ENCODE measurements at places on chromosomes 4 and X.

DNA sequence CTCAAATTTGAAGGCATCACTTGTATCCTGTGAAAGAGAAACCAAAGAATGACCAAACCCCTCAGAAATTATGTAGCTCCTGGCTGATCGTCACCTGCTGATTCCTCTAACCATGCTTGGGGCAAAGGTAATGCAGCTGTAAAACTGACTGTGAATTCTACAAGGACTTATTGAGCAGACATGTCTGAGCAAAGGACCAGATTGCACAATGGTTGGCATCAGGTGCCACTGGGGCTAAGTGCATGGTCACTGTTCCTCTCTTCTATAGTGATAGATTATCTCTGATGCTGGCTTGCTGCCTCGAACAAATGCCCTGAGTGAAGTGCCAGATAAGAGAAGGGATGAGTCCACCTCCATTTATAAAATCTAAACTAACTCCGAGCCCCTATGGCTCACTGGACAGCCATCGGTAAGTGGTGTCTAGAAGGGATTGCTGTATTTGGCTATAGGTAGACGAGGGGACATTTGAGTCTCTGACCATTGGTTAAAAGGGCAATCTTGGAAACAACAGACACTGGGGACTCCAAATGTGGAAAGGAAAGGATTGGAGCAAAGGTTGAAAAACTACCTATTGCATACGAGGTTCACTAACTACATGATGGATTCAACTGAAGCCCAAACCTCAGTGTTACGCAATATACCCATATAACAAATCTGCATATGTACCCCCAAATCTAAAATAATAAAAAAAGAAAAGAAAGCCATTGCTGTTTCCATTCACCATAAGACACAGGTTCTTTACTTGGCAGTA, 110.7 kb upstream of the IGSF1 start:
- DNase-seq, result no peak

GRCh38 chr4:125464146-125464545, 149.4 kb downstream of the FAT4 start:
- DNase-seq, result no peak

DNA sequence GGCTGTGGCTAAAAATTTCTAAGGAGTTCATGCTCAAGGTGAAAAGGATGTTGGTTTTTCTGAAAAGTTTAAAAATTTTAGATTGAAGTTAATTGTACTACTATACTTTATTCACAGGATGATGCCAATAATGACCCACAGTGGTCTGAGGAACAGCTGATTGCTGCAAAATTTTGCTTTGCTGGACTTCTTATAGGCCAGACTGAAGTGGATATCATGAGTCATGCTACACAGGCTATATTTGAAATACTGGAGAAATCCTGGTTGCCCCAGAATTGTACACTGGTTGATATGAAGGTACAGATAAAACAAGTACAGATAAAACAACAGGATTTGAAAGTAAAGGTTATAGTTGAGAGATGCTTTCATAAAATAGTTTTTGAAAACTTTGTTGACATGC, 12.2 kb downstream of the PAICS start:
- DNase-seq, result no peak

DNA sequence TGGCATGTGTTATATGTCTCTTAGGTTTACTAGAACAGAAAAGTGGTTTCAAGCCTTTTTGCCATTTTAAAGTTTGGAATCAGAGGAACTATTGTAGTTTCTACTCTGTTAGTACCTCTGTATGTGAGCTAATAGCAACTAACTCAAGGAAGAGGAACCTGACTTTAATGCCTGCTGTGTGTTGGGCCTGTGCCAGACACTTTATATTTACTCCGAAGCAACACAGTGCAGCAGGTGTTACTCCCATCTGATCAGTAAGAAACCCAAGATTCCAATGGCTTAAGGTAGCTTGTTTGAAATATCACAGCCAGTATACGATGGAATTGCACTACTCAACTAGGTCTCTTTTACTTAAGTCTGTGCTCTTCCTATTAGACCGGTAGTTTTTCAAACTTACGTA, 79.2 kb downstream of the USP9X start:
- no peak for DNase-seq

DNA sequence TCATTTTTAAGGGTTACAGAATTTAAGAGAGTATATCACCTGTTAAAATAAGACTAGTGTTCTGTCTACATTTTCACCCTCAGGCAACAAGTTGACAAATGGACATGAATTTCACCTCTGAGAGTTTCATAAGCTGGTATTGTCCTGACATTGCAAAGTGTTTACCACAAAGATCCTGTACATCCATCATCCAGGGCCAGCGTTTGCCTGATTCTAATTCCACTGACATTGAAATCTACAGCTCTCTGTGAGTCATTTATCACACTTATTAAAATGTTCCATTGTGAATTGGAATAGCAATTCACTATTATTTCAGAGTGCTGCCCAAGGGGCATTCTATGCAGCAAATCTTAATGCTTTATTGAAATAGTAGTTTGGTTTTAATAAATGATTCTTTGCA, 1499.4 kb upstream of the PCDH7 start:
- DNase-seq, result no peak

DNA sequence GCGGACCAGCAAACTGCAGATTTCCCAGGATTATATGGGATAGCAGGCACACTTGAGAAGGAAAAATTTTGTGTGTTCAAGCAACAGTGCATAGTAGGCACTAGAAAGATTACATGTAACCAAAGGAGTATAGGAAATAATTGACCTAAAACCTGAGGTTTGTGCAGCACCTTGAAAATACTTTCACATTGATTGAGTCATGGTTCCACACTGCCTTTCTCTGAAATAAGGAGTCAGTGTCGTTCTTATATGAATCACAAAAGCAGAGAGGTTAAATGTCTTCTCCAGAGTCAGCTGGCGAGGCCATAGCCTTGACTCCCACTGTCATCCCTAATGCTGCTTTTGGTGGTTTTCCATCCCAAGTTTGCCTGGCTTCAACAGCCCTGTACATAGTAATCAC, 138.9 kb downstream of the SOWAHB start:
- DNase-seq, result no peak

DNA sequence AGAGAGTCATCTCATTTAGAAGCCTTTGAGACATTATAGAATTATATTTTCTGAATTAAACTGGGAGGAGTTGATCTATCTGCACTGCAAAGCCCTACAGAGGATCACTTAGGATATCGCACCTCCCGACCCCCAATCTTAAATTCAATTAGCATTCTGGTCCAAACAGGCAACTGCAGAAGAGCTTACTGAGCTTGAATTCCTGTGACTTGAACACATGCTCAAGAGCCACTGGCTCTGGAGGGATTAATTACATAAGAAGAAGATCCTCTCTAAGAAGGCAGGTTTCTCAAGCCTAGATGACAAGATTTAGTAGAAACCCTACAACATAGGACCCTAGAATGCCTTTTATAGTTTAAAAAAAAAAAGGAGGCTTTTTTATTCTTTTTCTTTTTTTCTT, 548.9 kb downstream of the ARAP2 start:
- DNase-seq, result no peak

DNA sequence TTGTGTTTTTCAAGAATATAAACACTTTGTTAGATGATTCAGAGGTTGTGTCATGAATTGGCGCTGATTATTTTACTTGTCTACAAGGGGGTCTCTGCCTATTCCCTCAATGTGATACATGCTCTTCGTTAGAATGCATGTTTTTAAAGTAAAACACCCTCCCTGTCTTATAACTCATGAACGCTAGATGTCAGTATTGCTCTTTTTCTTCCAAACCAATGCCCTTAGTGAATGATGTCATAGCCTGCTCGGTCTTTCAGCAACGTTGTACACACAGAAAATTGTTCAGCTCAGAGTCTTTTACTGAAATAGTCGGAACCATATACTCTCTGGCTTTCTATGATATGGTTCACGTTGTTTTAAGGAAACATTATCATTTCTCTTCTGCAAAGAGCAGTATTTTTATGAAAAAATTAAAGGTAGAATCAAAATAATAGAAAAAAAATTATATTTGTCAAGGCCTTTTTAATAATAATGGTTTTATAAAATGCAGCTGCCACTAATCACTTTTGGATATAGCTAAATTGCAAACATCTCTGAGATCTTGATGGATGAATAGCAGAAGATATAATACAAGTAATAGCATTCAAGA, 292.9 kb downstream of the TLL1 start:
- no peak for DNase-seq

GRCh38 chrX:50853399-50853798, 39.4 kb upstream of the SHROOM4 start:
- DNase-seq, result no peak

DNA sequence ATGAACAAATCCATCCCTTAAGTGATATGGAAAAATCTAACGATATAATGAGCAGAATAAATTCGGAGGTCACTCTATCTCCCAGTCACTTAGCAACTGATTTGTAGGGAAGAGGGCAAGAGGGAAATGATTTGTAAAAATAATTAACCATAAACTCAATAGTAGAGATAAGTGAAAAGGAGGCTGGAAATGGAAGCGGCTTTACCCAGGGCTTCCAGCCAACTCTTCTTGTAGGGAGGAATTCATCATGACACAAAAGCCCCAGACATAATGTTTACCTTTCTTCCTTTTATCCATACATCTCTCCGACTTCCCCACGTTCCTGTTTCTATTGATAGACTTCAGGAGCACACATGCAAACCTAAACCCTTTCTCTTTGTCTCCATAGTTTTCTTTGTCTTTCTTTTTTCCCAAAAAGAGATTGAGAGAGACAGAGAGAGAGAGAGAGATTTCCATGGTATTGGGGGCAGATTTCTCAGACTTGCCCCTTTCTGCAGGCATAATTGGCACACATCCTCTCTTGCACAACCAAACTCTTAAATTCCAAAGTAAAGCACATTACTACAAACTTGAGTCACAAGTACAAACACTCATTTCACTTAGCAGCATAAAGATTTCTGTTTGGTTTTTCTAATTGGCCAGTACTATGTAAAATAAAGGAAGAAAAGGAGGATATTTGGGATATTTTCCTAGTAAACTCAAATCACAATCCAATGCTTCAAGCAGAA, 140.9 kb downstream of the MAPK10 start:
- no peak for DNase-seq

DNA sequence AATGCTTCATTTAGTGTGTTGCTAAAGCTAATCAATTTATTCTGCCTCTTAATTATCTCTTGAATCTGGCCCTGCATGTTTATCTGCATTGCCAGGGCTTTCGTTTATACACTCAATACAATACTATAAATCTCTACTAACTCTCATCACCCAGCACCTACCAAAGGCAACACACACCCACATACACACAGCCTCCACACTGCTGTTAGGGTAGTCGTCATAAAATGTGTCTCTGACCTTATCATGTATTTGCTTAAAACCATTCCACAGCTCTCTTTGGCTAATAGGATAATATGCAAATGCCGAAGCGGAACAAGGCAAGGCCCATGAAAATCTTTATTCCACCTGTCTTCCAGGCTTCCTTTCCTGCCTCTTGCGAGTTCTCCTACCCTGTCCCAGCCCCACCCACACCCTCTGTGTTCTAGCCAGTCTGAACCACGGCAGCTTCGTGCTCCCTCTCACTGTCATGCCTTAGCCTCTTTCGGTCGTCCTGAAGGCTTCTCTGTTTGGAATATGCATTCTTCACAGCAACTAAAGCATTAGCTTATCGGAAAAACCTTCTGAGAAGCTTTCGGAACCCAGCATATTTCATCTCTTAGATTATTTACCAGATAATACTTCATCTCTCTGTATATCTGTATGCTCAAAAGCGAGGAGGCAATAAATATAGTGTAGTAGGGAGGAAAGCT, 333.5 kb downstream of the TENM3 start:
- DNase-seq, result no peak

DNA sequence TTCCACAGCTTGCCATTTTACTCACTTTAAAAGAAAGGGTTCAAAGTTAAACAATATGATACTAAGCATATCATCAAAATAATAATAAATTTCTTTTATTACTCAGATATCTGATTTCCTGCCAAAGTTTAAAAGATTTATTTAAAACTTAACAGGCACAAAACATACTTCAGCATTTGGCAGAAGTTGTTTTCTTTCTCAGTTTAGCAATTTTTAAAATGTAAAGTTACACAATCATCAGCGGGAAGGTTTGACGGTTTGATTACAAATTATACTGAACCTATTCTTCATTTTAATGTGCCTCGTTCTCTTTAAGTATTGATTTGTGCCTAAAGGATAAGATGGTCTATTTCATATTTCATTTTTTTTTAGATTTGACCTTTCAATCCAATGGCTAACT, 227.2 kb downstream of the APBB2 start:
- DNase-seq, result no peak

DNA sequence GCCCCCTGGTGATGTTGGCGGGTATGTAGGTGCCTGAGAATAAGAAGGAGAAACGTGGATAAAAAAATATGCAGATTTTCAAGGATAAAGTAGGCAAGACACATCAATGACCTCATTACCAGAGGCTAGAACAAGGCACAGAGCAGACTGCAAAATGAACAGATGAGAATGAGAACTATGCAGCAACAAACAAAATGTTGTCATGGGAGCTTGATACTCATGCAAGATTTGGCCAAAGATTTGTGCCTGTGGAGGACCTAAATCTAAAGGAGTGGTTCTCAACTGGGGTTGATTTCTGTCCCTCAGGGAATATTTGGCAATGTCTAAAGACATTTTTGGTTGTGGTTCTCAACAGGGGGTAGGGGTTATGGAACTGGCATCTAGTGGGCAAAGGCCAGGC, 177.3 kb downstream of the FRMPD4 start:
- DNase-seq, result no peak

- no peak for DNase-seq
Measured at GRCh38 chrX:132609362-132609848, 120.6 kb upstream of the MBNL3 start.

- DNase-seq, result no peak
Measured at GRCh38 chr4:5467111-5467510, 241.2 kb downstream of the EVC2 start.

DNA sequence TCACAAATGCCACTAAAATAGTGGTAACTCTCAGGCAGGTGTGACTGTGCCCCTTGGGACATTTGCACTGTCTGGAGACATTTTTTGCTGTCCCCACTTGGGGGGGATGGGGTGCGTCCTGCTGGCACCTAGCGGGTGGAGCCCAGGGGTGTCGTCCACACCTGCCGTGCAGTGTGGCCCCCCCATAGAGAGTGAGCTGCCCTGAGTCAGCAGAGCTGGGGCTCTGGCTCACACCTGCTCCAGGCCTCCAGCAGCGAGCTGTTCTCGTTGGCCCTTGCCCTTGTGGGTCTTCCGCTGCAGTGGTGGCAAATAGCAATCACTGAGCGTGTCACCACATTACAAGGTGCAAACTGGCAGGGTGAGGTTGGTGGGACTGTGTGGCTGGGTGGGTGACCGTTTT, 64.6 kb downstream of the CLDN34 start:
- DNase-seq, result no peak

DNA sequence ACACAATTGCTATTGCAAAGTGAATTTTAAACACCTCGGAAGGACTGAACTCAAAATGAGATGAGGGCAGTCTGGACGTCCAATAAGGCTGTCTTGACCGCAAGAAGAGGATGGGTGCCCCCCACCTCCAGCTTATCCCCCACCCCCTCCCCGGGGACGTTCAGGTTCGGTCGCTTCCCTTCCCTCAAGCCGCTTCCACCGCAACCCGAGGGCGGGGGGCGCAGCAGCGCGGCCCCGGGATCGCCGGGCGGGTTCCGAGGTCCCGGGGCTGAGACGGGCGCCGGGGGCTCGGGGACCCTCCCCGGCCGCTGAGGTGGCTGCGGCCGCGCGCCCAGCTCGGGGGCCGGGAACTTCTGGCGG, 480 bp downstream of the USP46 start:
- no peak for DNase-seq

GRCh38 chr4:8580321-8581093, at the start of gene GPR78:
GPR78 (plus strand) TSS chr4:8580392; CDS start chr4:8580983, 591 bp downstream.
- DNase-seq, result peak; percentile 7
